ENCODE measurements at places on chromosomes 2 and 18.

DNA sequence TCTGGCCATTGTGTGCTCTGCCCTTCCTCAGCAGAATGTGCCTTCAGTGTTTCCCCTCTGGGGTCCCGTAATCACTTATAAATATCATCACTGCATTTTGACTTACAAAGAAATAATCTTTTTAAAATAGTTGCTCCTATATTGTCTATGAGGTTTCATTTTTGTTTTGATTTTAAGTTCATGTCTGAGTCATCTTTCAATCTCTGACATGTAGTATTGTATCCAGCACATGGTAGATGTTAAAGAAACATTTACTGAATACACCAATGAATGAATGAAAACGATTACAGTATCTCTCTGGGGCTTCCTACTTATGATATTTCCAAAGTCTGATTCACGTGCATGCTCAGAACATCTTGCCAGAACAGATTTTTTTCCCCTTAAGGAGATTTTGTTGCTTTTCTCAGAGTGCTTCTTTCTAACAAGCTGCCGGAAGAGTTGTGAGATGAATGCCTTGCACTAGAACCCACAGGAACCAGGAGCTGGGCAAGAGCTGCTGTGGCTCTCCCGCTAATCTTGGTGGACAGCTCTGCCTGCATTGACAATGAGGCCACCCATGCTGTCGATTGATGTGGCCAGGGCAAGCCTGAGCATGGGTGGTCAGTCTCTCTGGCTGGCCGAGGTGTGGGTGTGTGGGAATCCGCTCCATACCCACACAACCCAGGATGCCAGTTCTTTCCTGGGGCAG lies 199.4 kb downstream of the CYRIA start:
- no peaks in the 10 kb centered on the region for H3K4me1 ChIP-seq
- no peak overlapping the region for H3K4me3 ChIP-seq
- no peaks in the 10 kb centered on the region for H3K27me3 ChIP-seq
- H3K27ac ChIP-seq, result no peak overlapping the region
- no peaks in the 10 kb centered on the region for H3K36me3 ChIP-seq

GRCh38 chr2:177972782-177973181 lies 99.8 kb downstream of the PDE11A start:
- H3K36me3 ChIP-seq, result no peaks in the 10 kb centered on the region
- DNase-seq, result no peak
- no peak overlapping the region for H3K4me3 ChIP-seq
- no peaks in the 10 kb centered on the region for H3K4me1 ChIP-seq
- no peaks in the 10 kb centered on the region for H3K27me3 ChIP-seq

DNA sequence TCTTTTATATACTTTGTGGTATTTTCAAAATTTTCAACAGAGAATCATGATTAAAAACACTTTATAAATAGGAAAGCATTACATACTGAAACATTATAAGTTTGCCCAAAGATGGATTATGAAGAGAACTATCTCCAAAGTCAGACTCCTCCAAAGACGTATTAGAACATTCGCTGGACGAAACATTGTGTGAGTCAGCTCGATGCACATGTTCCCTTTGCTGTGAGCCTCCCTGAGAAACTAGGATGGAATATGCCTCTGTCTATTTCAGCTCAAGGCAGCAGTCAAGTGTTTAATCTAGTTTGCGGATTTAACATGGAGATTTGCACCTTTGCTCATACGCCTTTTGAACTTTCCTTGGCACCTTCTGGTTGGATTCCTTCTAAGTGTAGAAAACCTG lies 92.2 kb upstream of the NCKAP5 start:
- no peaks in the 10 kb centered on the region for H3K27me3 ChIP-seq
- no peak overlapping the region for H3K4me3 ChIP-seq
- no peaks in the 10 kb centered on the region for H3K4me1 ChIP-seq
- no peaks in the 10 kb centered on the region for H3K36me3 ChIP-seq
- no peak overlapping the region for H3K27ac ChIP-seq
- DNase-seq, result no peak

DNA sequence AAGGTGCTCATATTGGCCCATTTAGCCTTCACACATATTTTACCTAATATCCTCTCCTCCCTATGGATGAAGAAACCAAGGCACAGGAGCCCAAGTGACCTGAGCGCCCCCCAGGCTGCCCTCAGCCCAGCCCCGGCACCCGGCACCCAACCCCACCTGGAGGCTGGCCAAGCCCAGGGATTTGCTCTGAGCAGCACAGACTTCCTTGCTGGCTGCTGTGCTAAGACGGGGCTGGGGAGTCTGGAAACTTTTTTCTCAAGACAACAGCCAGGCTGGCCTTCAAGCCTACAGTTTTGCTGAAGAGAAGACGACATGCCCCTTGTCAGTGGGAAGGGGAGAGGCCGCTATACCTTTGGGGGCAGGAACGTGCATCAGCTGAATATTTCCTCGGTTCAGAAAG lies 52.7 kb upstream of the LAMA1 start:
- H3K4me1 ChIP-seq, result no peaks in the 10 kb centered on the region
- H3K27ac ChIP-seq, result no peak overlapping the region
- no peak overlapping the region for H3K4me3 ChIP-seq
- no peaks in the 10 kb centered on the region for H3K36me3 ChIP-seq
- no peaks in the 10 kb centered on the region for H3K27me3 ChIP-seq

DNA sequence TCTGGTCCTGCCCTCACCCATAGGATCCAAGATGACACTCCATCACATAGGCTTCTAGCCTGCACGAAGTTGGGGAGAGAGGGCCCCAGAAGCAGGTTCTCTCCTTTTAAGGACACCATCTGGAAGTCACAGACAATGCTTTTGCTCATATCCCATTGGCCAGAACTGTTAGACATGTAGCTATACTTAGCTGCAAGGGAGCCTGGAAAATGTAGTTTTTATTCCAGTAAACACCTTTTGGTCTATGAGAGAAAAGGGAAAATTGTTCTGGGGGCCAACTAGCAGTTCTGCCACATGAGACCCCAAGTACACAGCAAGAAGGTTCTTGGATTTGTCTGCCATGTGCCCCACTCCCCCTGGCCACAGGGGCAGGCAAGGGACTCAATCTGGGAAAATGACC lies 206.1 kb downstream of the ZFP36L2 start:
- no peak overlapping the region for H3K27ac ChIP-seq
- H3K4me1 ChIP-seq, result peaks cover 7% of the 10 kb centered on the region
- no peaks in the 10 kb centered on the region for H3K36me3 ChIP-seq
- H3K4me3 ChIP-seq, result no peak overlapping the region

- no peaks in the 10 kb centered on the region for H3K4me1 ChIP-seq
- no peak for DNase-seq
- no peak overlapping the region for H3K4me3 ChIP-seq
Measured at GRCh38 chr2:151486053-151486452, 76.4 kb downstream of the RIF1 start.

DNA sequence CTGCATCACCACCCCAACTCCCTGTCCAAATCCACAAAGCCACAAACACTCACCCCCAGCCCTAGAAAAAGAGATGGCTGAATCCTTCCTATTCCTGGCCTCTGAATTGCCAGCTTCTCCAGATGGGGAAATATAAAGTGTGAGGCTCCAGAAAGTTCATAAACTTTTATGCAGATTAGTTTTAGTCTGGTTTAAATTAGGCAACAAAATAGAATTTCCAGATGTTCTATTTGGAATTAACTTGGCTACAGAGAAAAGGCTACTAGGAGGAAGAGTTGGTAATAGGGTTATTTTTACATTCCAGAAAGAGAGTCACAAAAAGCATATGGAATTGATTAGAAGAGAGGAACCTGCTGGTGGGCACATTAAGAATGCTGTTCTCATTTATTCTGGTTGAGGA lies 56.0 kb downstream of the EN1 start:
- no peaks in the 10 kb centered on the region for H3K36me3 ChIP-seq
- no peaks in the 10 kb centered on the region for H3K27me3 ChIP-seq
- no peak for DNase-seq
- no peak overlapping the region for H3K27ac ChIP-seq
- no peak overlapping the region for H3K4me3 ChIP-seq

DNA sequence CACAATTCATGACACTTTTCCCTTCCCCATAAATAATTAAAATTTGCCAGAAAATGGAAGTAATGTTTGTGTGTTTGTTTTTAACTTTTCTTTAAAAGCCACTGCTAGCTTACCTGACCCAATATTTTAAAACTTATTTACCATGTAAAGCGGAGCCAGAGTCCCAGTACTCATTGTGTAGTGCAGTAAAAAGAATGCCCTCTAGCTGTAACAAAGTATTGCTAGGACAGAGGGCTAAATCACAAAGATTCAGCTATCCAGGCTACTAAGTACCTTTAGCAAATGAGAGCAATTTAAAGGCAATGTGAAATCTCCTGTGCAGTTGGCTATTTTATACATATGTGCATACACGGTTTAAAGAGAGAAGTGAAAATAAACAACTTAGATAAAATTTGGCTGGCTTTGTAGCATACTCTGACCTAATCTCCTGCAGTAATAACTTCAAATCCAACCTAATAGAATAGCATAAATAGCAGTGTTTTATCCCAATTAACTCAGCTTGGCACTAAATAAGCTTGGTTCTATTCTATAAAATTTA lies 997.4 kb upstream of the PIK3C3 start:
- no peak overlapping the region for H3K27ac ChIP-seq
- H3K4me3 ChIP-seq, result no peak overlapping the region
- no peaks in the 10 kb centered on the region for H3K27me3 ChIP-seq
- no peaks in the 10 kb centered on the region for H3K36me3 ChIP-seq
- no peaks in the 10 kb centered on the region for H3K4me1 ChIP-seq

- no peaks in the 10 kb centered on the region for H3K4me1 ChIP-seq
- no peak overlapping the region for H3K4me3 ChIP-seq
- no peak overlapping the region for H3K27ac ChIP-seq
Measured at GRCh38 chr18:24560511-24560981, 100.1 kb downstream of the HRH4 start.

DNA sequence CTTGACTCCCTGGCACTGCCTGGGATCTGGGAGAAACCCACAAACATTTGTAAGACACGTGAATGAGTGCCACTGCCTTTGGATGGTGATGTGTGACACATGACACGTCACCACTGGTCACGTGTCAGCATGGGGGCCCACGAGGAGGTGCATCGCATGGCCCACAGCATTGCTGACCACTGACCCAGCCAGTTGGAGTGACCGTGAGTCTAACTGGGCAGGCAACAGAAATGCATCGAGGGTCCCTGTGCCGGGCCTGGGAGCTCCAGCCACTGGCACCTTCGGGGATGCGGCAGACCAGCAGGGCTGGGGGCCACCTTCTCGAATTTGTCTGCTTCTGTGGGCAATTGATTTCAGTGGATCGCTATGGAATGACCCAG lies 121.9 kb upstream of the HDAC4 start:
- no peak for DNase-seq
- H3K4me1 ChIP-seq, result peaks cover 2% of the 10 kb centered on the region
- H3K27me3 ChIP-seq, result no peaks in the 10 kb centered on the region
- no peak overlapping the region for H3K4me3 ChIP-seq
- H3K36me3 ChIP-seq, result no peaks in the 10 kb centered on the region

GRCh38 chr2:173446722-173447121 lies 92.0 kb downstream of the CDCA7 start:
- H3K27ac ChIP-seq, result no peak overlapping the region
- no peaks in the 10 kb centered on the region for H3K4me1 ChIP-seq
- H3K4me3 ChIP-seq, result no peak overlapping the region
